HepG2 (cell line): ENCODE measurements at places on chromosomes 7 and 10.

DNA sequence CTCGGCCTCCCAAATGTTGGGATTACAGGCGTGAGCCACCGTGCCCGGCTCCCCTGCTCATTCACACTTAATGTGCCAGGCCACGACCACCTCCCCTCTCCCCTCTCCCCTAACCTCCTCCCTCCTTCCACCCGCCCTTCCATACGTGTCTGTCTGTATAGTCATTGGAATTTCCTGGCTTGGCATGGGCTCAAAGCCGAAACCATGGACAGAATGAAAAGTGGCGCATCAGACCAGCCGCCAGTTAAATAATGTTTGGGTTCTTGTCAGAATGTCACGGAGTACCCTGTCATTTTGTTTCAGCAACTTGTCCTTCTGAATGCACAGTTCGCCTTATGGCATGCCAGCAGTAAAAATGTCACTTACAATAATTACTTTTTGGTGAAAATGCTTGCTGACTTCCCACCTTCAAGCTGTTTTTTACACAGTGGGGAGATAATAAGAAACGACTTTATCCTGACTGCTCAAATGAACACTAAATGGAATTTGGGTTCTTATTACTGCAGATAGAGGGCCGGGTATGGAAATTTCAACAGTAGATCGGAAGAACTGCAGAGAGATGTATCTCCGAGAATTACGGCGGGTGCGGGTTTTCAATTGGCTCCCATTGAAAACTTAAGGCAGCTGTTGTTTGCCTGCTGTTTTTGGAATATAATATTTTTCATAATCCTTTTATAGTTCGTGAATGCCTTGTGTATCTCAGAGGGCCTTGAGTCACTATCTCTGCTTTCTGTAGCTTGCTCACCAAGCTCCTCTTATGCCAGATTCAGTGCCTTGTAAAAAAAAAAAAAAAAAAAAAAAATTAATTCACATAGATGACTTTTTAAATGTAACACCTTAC is 65.5 kb upstream of the SH2B2 start:
- DNase-seq = no peak

DNA sequence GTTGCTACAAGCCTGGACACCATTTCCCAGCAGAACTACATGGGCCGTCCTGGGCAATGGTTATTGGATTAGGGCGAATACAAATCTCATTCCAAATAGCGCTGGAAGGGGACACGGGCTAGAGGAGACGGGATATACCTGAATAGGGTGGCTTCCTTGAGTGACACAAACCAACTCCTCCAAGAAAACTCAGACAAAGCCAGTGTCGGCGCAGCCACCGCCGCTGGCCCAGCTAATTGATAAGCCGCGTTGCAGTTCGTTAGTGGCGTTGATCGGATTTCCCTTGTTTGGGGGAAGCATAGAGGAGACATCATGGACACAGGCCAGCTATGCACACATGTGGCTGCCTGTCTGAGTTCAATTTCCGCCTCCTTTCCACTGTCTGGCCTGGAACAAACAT is 55.7 kb downstream of the EBF3 start:
- DNase-seq = no peak

DNA sequence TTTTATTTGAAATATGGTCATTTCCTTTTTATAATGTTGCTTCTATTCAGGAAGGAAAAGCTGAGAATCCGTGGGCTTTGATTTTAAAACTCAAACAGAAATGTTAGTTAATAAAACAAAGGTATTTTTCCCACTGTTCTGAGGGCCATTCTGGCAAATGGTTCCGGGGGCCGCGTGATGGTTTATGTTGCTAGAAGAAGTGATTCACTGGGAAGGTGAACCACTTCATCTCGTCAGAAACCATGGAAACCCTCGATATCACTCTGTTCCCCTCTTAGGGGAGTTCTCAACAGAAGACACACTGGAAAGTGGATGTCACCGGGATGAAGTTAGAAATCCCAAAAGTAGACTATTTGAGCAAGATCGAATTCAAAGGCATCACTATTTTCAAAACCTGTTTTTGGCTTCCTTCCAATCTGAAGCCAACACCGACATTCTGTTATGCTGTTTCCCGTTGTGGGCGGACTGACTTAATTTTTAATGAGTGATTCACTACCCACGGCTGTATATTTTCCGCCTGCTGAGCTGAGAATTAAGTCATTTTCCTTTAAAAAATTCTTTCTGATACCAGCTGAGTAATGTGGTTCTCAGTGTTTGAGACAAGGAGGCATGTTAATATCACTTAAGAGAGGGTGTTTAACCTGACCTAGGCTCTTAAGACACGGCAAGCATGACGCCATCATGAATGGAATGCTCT is 84.1 kb downstream of the PTPRE start:
- DNase-seq = no peak

- DNase-seq = no peak
Observed at GRCh38 chr10:4677296-4678021, 148.5 kb upstream of the AKR1E2 start.

DNA sequence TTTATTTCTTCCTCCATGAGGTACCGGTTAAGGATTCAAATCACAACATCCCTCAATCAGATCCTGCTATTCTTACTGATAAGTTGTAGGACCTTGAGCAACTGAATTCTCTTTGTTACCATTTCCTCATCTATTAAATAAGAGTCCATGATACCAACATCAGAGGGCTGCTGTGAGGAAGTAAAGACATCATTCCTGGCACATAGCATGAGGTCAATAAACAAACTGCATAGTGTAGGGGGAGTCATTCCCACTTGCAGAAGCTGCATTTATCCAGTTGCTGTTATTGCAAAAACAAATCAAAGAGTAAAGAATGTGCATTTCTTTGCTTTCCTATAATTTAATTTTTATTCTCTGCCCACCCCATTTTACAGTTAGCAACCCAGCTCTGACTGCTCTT is 36.8 kb downstream of the LDB3 start:
- DNase-seq = no peak

DNA sequence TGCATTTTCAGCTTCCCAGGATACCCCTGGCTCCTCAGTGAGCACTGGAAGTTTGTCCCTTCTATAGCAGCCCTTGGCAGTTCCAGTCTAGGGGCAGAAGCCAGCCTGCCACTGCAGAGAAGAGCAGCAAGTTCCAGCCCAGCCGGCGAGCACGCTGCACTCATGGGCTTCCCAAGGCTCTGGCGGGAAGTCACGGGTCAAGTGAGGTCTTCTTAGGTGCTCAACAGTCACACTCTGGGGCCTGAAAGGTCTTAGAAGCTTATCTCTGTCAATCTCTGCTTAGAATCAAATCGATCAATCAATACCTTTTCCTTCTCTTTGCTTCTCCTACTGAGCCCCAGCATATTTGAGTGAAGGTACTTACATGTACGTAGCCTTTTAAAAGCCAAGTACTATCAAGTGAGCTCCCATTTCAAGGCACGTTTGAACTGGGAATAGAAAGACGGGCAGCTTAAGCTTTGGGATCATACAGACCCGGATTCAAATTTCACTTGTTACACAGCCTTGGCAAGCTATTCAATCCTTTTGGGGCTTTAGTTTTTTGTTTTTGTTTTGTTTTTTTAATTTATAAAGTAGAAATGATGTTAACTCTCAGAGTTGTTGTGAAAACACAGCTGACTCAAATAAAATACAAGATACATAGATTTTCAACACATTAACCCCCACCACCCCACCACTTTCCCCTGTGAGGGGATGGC is 152.6 kb upstream of the KLF14 start:
- no peak for DNase-seq
